ENCODE measurements at places on chromosomes 12 and 14.

GRCh38 chr12:84741692-84742091 is 170.9 kb downstream of the SLC6A15 start:
- DNase-seq, result no peak

GRCh38 chr12:98821232-98821631 is 176.1 kb downstream of the APAF1 start:
- DNase-seq, result no peak

- DNase-seq, result no peak
Observed at GRCh38 chr14:78356391-78356790, 186.2 kb downstream of the NRXN3 start.

DNA sequence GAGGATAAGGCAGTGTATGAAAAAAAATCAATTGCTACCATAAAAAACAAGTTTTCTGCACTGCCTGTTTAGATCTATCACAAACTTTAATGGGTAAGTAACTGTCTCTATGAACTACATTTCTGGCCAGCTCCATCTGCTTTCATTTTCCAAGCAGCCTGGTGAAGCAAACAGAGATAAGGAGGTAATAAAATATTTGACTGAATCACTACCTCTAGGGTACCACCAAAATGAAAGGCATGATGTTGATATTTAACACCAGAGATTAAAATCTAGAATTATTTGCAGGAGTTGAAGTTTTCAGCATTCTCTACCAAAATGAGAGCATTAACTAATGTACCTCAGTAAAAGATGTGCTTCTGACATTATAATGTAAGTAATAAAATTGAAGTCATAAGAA is 863.5 kb upstream of the MGAT4C start:
- no peak for DNase-seq

GRCh38 chr12:71220260-71220659 is 62.5 kb upstream of the TSPAN8 start:
- no peak for DNase-seq

- DNase-seq, result no peak
Observed at GRCh38 chr14:77543240-77543551, 44.6 kb upstream of the ISM2 start.

Data from GM19239 (cell line).